ENCODE measurements at places on chromosomes 13 and 19. TPM values are rescaled to one million over a fixed set of nuclear protein-coding genes. Genes with fewer than 3 reads are reported as not detected.
A peak's percentile ranks its signal among the peaks of the same experiment; 100 is the strongest.

Gene CCDC8
- polyA plus RNA-seq, result 62.1 TPM

Gene UBE2L5
- 0.65 TPM for polyA plus RNA-seq

Gene PGLYRP1
- 0.84 TPM for polyA plus RNA-seq

Gene ADM5
- polyA plus RNA-seq, result 1.3 TPM

Gene PLPPR3
- polyA plus RNA-seq, result 11.2 TPM

Gene EXOC3L2
- polyA plus RNA-seq, result 13.7 TPM

Gene SLC6A16
- 5.7 TPM for polyA plus RNA-seq

Gene GPC5
- 2.7 TPM for polyA plus RNA-seq

Gene ZNF835
- 5.3 TPM for polyA plus RNA-seq

Gene ARHGEF18
- polyA plus RNA-seq, result 34.3 TPM

Gene CKM
- 0.44 TPM for polyA plus RNA-seq

Gene PRSS57
- 0.51 TPM for polyA plus RNA-seq

Gene IGLON5
- 3.5 TPM for polyA plus RNA-seq

Gene PRTN3
- 1.4 TPM for polyA plus RNA-seq

Gene GGACT
- 4.9 TPM for polyA plus RNA-seq

DNA sequence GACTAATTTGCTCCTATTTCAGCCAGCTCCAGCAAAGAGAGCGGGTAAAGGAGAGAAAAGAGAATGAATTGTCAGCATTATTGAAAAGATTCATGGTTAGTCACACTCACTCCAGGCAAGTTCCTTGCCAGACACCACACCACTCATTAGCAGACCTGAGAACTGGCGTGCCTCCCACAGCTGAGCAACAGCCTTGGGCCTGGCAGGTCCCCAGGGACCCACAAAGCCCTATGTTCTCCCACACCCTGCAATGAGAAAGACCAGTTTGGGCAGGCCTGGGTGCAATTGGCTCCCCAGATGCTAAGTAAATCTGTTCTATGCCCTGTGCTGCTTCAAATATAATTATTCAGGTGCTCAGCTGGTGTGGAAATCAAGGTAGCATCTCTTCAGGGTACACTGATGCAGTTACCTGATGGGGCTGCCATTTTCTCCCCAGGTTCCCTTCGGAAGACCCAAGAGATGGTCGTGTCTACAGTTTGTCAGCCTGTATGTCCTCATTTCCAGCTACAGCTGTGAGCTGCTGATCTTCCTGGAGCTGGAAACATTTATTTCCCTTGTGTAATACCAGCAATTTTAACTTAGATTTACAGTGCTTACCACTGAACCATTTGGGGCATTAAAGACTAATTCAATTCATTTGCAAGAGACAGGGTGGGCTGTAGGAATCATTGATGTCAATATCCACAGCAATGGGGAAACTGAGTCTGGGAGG is 405.0 kb downstream of the COG6 start:
- no peak for DNase-seq

- DNase-seq, result no peak
These were observed 42.5 kb downstream of the SPRYD7 start for GRCh38 chr13:49893591-49893990.

DNA sequence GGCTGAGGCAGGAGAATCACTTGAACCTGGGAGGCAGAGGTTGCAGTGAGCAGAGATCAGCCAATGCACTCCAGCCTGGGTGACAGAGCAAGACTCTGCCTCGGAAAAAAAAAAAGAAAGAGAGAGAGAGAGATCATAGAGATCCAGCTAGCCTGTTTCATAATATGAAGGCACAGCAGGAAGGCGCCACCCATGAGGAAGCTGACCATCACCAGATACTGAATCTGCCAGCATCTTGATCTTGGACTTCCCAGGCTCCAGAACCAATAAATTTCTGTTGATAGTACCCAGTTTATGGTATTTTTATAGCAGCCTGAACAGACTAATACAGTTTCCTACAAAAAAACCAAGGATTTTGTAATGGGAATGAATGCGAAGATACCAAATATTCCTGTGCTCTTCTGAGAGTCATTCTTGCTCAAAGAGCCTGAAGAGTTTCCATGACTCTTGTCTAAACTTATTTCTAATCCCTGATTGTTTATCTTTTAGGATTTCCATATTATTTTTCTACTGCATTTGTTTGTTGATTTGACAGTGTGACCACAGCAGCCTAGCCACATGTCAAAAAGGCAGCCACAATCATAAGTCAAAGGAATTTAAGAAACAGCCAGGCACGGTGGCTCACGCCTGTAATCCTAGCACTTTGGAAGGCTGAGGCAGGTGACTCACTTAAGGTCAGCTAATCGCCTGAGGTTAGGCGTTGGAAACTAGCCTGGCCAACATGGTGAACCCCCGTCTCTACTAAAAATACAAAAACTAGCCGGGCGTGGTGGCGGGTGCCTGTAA is 37.7 kb upstream of the PDCD5 start:
- no peak for DNase-seq

DNA sequence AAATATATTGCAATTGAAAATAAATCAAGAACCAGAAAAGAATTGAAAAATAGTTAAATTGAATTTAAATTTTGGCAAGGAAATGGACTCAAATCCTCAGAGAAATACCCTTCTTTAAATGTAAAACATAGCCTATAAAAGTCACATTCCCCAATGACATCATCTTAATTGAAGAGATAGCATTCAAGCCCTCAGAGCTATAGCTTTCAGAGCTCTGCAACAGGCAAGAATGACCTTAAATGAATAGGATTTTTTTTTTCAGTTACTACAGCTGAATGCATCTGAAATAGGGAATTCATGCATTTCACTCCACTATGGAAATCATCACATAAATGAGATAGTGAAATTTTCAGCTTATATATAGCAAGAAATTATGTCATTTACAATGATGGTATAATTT is 1049.0 kb downstream of the OLFM4 start:
- no peak for DNase-seq

- no peak for DNase-seq
These were observed 14.6 kb downstream of the KBTBD7 start for GRCh38 chr13:41179593-41180250.

DNA sequence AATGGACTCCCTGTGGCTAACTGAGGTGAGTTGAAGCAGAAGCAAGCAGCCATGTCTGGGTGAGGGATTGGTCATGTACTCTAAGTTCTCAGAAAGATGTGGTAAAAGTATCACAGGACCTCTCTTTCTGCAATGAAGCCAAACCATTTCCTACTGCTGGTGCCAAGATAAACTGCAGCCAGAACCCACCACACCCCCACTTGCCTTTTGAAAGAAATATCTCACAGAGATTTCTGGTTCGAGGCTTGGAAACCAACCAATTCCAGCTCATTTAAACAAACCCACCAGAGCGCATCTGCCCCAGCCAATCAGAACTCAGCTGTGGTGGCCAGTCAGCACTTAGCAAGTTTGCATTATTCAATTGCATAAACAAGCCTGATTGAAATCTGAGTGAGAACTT is 204.5 kb upstream of the ATXN8OS start:
- DNase-seq, result no peak

GRCh38 chr13:95083066-95083465 is 218.2 kb downstream of the ABCC4 start:
- DNase-seq, result no peak

DNA sequence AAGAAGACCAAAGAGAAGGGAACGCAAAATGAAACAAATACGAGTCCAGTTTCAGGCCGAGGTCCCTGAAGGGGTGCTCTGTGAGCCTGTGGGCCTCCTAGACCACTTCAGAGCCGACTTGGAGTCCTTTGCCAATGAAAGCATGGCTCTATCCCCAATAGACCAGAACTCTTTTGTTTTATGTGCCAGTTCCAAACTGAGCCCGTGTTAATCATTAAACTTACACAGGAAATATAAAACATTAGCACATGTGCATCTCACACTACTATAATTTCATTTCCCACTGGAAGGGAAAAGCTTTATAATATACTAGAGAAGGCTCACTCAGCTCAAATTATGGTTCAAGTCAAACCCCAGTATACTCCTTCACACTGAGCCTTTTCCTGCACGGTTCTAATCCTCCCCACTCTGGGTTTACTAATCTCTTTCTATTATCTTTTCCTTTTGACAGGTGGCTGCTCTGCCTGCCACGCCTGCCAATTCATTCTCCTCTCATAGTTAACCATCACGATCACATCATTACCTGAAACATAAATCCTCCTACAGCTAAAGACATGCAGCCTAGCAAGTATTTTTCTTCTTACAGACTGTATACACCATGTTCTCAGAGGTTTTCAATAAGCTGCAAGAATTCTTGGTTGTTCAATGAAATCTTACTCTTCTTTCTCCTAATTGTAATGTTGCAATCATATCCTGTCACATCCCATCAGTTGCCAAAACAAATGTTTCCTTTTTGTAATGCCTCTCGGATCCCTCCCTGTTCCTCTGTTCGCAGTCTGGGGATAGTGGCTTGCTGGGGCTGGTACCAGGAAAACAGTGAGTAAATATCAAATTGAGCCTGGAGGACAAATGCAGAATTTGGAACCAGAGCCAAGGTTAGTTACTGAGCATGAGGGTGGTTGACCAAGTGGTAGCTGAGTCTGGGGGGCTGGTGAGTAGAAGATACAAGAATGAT is 18.8 kb upstream of the WASF3 start:
- no peak for DNase-seq

DNA sequence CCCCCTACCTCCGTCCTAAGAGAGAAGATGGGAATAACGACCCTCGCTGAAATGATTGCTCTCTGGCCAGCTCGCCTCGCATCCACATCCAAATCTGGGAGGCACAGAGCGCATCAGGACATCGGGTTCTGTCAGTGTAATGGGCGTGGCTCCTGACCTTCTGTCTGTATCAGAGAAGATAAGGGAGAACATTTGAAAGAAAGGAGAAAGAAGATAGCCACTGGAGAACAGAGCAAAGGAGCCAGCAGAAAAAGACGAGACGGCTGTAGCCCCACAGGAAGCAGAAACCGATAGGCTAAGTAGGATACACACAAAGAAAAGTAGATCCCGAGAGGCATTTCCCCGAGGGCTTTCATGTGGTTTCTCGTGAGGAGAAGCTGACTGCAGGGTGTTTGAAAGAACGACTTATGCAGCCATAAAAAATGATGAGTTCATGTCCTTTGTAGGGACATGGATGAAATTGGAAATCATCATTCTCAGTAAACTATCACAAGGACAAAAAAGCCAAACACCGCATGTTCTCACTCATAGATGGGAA is 14.0 kb upstream of the GJB2 start:
- no peak for DNase-seq

DNA sequence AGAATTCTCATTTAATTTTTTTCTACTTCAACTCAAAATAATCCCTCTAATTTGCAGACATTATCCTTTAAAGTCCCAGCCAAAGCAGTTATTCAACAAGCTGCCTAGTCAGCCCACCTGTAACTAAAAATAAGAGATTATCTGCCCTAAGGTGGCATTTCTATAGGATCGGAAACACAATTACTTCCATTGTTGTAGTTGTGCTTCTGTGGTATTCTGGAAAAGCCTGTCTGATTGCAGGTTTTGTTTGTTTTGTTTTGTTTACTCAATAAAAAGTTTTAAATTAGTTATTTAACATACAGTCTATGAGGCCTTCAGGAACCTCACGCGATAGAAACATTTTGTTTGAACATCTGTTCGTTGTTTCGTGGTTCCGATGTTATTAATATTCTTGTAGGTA is 101.0 kb downstream of the ZIC5 start:
- DNase-seq, result no peak

- no peak for DNase-seq
These were observed 87.3 kb upstream of the PEG3 start for GRCh38 chr19:56927791-56928207.

DNA sequence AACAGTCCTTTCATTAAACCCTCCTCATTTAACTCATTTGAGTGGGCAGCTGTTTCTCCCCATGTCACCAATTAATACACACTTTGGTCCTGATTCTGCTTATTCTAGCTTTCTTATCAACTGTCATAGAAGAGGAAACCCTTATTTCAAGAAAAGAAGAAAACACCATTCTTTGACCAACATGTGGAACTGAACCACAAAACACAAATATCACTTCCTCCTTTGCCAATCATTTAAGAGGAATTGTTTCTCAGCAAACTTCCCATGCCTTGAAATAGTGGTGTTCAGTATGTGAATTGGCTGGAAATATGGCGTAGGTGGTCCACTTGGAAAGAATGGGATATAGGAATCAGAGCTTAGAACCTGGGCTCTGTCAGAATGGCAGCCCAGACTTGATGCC is 20.4 kb downstream of the MBD3L2B start:
- no peak for DNase-seq

DNA sequence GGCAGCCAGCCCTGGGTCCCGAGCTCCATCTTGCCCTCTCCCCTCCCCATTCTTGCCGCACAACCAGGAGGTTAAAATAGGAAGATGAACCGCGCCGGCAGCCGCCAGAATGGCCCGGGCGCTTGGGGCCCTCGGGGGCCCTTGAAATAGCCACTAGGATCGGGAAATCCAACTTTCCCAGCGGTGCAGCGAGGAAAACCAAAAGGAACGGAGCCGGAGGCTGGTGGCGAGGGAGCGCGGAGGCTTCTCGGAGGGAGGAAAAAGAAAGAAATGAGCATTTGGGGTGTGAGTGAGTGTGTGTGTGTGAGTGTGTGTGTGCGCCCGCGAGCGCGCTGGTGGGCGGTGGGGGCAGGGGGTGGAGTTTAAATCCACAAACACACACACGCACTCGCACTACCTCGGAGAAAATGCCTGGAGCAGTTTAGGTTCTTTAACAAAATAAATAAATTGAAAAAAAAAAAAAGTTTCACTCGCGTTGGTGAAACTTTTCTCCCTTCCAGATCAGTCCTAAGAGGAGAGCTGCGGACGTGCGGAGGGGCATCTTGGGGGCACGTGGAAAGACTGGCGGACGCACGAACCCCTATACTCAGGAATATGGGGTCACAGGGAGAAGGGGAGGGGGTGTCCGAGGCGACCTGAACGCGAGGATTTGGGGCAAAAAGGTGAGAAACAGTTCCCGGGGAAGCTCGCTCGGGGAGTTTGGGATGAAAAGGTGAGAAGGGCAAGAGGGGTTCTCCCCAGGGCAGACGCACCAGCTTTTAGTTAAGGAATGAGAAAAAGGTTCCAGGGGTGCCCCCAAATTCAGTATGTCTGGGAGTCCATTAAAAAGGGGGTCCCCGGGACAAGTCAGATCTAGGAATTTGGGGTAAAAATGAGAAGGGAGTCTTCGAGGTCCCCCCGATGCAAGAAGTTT is 1.3 kb downstream of the RFX2 start:
- DNase-seq, result no peak

GRCh38 chr19:43759515-43759914 is 4.8 kb upstream of the SMG9 start:
- DNase-seq, result no peak

DNA sequence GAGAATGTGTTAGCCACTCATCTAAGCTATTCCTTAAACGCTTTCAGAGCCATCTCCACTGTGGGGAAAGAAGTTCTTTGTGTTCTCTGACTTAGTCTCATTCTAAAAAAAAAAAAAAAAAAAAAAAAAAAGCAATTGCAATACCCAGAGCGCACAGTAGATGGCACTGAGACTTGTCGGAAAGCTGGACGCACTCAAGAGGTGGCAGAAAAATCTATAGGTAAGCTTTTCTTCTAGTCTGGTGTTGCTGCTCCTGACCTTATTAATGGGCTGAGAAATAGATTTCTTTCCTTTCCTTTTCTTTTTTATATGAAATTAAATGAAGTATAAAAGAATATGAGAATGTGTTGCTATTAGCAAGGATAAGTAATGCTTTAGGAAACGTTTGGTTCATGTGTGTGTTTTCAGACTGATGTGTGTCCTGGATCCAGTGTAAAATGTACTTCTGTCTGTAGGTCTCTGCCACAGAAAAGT is 4.7 kb upstream of the GJB2 start:
- DNase-seq, result no peak

- no peak for DNase-seq
These were observed 41.2 kb upstream of the ZNF527 start for GRCh38 chr19:37329686-37330085.

GRCh38 chr19:38362076-38362945 is 12.1 kb upstream of the PSMD8 start:
- peak; percentile 57 for DNase-seq
